ENCODE measurements at places on chromosomes 3 and 15.

GRCh38 chr3:193829781-193830180, 236.8 kb downstream of the OPA1 start:
- DNase-seq: peak; percentile 9

GRCh38 chr15:96353930-96354730, 23.6 kb downstream of the NR2F2 start:
- DNase-seq: no peak

GRCh38 chr15:39273717-39274411, 307.0 kb upstream of the THBS1 start:
- no peak for DNase-seq

- peak; percentile 31 for DNase-seq
Measured at GRCh38 chr3:178195824-178196223, 340.4 kb upstream of the KCNMB2 start.

- DNase-seq: no peak
Measured at GRCh38 chr3:164230385-164231094, 847.8 kb downstream of the SI start.

DNA sequence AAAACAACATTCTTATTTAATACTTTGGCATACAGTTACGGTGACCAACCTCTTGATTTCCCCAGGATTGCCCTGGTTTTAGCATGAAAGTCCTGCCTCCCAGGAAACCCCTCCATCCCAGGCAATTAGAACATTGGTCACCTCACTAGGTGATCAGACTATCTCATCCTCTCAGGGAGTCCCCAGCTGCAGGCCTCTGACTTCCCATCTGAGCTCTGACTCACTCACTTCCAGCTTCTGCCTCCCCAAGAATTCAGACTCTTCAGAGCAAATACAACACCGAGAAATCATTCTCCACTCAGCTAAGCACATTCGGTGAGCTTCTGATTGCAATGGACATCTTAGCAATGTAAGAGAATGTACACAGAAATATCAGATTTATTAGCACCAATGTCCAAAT, 92.4 kb upstream of the HES1 start:
- DNase-seq: no peak

DNA sequence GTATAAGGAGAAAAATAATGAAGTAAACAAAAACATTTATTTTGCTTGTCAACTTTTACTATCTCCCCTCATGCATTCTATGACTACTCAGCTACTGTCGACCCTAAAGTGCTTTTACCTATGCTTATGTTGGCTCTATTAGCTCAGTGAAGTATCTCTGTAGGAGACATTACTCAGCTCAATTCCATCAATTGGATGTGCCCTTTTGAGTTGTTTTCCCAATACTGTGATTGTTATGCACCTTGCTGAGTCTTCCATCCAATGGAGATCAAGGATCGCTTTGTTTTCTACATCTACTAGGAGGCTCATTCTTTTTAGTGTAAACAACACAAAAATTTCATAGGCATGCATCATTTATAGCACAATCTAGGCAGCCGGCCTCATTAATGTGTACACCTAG, 403.8 kb upstream of the ARL6 start:
- DNase-seq: no peak

DNA sequence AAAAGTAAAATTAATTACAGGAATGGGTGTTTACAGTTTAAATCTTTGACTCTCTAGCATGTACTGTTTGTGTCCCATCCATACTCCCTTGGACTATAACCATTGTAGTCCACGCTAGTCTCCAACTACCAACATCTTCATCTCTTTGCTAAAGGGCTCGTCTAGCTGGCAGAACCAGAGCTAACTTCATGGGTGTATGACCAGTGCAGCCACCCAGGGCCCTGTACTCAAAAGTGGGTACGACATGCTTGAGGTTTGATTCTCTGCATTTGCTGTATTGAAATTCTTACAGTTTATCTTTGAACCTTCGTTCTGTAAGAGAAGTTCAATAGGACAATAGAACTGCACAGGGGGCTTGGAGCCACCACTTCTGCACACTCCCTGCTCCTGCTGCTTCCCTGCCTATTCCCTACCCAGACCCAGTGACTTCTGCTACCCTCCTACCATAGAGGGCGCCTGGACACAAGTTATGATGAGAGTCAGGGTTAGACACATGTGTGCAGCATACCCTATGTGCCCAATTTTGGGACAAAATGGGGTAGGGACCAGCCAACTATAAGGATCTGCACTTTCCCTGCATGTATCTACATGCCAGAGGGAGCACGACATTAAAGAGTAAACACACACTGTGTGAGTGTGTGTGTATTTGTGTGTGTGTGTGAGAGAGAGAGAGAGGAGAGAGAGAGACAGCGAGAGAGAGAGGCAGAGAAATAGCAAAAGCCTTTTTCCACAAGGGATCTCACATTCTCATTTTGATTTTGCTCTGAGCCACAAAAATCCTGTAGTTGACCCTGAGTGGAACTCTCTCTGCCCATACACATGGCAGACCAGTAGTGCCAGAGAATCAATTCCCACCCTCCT, 59.0 kb upstream of the NECTIN3 start:
- DNase-seq: no peak

DNA sequence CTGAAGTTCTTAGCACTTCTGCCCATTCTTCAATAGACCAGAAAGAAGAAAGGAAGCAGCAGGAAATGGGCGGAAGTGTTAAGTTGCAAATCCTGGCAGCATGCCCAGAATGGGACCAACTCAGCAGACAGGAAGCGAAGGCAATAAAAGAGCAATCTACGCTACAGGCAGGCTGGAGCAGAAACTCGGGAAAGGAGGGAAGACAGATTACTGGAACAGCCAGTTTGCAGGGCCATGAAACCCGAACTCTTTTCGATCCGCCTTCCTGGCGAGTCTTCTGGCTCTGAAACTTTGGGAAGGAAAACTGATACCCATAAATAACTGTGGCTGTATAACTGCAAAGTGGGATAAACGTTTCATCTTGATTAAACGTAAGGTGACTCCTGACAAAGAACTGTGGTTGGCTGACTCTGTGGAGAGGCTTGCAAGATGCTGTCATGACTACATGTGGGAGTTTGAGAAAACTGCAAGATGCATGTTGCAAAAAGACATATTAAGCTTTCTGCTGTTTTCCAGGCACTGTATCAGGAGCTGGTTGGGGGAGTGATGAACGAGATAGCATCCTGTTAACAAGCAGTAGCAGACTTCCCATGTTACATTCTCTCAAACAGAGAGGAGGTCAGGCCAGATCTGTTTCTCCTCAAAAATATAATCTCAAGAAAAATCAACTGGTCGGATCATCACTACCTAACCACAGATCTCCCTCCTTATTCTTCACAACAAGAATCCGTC, 67.8 kb downstream of the FMN1 start:
- peak; percentile 92 for DNase-seq

DNA sequence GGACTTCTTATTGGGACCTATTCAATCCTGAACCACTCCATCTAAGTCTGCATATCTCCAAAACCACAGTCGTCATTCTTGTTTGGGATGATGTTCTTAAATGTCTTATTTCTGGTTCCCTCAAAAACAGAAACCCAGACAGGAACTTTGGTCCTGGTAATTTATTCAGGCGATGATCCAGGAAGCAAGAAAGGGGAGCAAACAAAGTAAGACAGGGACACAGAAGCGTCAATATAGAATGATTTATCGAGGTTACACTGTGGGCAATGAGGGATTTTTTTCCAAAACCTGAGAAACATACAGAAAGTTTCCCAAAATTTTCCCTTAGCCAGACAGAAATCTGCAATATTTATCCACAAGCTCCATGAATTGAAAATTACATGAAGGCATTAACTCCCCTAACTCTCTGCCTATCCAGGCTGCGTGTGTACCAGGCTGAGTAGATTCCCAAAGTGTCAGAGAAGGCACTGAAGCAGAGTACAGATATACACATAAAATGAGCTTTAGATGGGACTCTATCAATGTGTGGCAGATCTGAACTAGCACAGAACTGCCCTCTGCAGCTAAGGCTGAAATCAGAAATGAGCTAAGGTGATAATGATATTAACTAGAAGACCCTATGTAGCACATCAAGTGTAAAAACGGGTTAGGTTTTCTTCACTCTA, 43.2 kb downstream of the TP63 start:
- DNase-seq: no peak

GRCh38 chr15:26391567-26392194, 381.2 kb downstream of the GABRB3 start:
- DNase-seq: no peak

GRCh38 chr3:146590521-146590920, 14.6 kb downstream of the PLSCR5 start:
- no peak for DNase-seq

GRCh38 chr15:72481015-72481659, 7.0 kb downstream of the ARIH1 start:
- no peak for DNase-seq

DNA sequence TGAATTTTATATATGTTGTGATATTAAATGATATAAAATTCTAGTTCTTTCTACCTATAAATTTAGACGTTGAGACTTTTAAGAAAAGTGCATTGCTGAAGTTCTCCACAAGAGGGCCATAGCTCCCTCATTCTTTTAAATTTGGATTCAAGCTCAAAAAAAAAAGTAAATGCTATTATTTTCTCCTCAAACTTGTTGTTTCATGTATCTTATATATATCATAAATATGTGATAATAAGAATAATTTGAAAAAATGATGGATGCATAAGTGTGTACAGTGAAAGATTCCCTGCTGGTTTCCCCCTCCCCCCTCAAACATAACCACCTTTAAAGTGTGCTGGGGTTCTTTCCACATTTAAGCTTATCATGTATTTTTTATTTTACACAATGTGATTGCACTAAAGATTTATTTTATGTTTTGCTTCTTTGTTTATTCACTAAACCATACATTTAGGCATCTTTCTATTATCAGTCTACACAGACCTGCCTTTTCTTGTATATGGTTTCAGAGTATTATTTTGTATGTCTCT, 769.4 kb upstream of the GOLIM4 start:
- no peak for DNase-seq

- DNase-seq: no peak
Measured at GRCh38 chr3:29511701-29512100, 230.8 kb downstream of the RBMS3 start.

DNA sequence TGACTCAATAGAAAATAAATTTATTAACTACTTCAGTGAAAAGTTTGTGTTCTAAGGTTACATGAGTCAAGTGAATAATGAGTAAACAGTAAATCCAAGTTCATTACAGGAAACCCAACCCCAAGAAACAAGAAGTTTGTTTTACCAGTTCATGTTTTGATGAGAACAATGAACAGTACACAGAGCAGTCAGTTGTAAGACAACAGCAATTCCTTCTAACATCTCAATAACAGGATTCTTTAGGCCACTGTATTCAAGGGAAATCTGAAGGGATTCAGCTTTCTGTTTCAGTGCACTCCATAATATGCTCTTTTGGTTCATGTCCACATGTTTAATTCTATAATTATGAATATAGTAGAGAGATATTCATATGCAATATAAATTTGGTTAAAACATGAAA, 18.4 kb downstream of the ATR start:
- DNase-seq: no peak

DNA sequence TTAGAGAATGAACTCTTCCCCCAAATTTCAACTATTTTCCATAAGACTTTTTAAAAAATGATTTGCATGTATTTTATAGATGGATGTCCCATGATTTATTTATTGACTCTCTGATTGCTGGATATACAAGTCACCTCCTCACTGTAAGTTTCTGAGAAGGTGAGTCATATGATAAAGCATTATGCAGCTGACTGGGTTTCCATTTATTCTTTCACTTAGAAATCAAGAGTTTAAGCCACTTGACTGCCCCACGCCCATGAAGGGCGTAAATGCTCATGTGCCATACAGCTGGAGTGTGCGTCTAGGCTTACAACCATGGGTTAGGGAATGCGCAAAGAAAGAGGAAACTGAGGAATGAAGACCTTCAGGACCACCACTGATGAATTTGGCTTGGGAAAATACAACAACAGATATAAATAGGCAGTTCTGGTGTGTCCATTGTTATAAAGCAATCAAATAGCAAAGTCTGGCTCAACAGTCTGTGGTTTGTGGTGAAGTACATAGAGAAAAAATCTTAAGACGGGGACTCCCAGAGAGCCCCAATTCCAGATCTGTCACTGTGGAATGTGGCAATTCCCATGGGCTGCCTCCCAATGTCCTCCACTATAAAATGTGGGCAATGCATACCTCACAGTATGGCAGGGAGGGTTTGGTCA, 20.3 kb downstream of the SLCO2A1 start:
- DNase-seq: no peak

GRCh38 chr3:171977860-171978259, 61.5 kb upstream of the FNDC3B start:
- no peak for DNase-seq

- DNase-seq: no peak
Measured at GRCh38 chr3:136995652-136996051, 37.9 kb downstream of the IL20RB start.

GRCh38 chr3:20852712-20853111, 666.7 kb upstream of the SGO1 start:
- no peak for DNase-seq

- peak; percentile 11 for DNase-seq
Measured at GRCh38 chr3:119559441-119559963, at the start of gene CD80. Gene CD80 (minus strand): TSS chr3:119559614. CDS start chr3:119557728, 1,886 bp downstream.

DNA sequence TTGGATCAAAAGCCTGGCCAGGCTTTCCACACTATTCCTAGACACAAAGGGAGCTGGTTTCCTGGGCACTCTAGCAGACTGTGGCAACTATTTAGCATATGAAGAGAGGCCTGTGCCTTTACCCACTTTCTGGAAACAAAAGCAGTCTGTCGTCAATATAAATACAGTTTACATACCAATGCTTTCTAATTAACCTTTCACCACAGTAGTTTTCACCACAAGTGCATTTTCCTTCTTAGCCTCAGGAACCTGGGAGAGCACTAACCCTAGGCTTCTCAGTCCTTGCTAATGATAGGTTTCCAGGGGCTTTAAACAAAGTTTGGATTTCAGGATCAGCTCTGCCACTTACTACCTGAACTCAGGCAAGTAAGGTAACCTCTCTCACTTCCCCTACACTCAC, 499.1 kb downstream of the MAGI1 start:
- no peak for DNase-seq

GRCh38 chr3:130849091-130849552, 44.8 kb upstream of the ATP2C1 start:
- no peak for DNase-seq

DNA sequence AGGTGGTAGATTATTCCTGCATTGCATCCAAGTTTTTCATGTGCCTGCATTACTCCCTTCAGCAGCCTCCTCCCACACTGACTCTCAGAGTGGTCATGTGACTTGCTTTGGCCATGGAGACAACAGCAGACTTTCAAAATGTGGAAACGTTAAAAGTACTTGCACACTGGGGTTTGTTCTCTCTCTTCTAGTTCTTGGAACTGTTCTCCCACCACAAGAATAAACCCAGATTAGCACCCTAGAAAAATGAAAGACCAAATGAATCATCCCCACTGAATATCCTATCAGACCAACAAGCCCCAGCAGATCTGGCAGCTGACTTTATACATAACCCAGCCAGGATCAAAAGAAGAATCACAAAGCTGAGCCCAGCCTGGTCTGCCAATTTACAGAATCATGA, 398.5 kb downstream of the VPS13C start:
- DNase-seq: no peak

All from GM04504 (cell line).